ENCODE measurements at places on chromosomes 1 and 21. TPM values are rescaled to one million over a fixed set of nuclear protein-coding genes. Genes with fewer than 3 reads are reported as not detected.

ADORA1 gene
- total RNA-seq, result 2.7 TPM

CD1C gene
- not detected for total RNA-seq

NCAM2 gene
- 22.6 TPM for total RNA-seq

LAD1 gene
- total RNA-seq, result 79.5 TPM

PODN gene
- 3.2 TPM for total RNA-seq

ZSWIM5 gene
- 2.7 TPM for total RNA-seq

NOS1AP gene
- 10.3 TPM for total RNA-seq

AJAP1 gene
- total RNA-seq, result 9.5 TPM

ZBTB17 gene
- total RNA-seq, result 27.8 TPM

PSMB2 gene
- 62.9 TPM for total RNA-seq

SPATA21 gene
- not detected for total RNA-seq
